ENCODE measurements at places on chromosomes 5 and 9.

DNA sequence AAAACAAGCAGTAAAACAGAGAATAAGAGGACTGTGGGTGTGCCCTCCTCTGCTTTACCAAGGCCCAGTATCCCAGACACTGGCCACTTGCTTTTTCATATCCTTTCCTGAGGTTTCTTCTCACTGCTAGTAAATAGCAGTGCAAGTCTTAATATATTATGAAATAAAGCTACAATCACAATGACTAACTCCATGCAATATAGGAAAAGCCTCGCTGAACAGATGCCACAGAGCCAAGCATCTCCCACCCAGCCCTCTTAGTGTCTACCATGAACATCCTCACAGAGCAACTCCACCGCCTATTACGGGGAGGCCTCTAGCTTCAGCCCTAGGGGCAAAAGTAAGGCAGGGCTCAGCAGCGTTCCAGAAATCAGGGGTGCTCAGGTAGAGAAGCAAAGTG lies 130.7 kb upstream of the LHFPL2 start:
- no peak for DNase-seq

DNA sequence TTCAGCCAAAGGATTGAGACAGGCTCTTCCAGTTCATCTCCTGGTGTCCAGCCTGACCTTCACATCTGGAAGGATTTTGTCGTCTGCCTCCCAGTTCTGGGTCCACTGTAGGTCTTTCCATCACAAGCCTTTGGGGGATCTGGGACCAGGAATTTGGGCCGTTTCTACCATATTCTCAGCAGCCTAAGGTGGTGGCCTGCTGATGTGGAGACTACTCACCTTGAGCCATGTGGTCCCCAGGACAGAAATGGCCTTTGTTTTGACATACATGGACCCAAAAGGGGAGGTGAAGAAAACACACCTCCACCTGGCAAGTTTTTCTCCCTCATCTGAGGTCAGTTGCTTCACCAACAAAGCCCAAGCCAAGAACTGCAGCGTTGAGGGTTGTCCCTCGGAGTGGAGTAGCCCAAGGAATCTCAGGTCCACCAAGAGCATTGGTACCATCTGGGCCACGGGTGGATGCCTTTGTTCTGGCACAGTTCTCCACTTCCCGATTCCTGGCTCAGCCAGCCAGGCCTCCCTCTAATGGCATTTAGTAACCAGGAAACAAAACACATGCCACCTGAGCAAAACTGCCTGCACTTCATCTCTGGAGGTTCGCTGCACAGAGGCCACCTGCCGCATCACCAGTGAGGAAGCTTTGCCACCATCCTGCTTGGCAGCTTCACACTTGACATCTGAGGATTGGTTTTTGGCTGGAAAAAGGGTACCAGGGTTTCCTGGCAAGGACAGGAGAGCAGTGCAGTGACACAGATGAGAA lies 24.7 kb downstream of the AMBP start:
- no peak for DNase-seq

DNA sequence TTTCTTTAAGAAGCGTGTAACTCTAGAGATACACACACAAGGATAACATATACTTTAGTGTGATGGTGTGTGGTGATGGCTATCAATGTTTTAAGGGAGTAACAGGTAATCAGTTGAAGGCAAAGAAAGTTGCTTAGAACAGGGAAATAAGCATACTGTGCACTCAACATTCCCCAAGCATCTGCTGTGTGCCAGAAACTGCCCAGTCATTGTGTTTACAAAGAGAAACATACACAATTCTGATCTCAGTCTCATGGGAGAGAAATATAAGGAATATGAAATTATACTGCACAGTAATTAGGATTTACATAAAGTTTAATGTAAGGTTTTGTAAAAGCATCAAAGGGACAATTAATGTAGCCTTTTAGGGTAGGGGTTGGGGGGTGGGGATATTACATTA lies 224.1 kb upstream of the TYRP1 start:
- no peak for DNase-seq

GRCh38 chr9:88534456-88535225 lies at the start of gene NXNL2:
Gene NXNL2 (plus strand): TSS chr9:88535178. CDS start chr9:88535435, 257 bp downstream.
- DNase-seq: no peak

GRCh38 chr5:115774684-115775083 lies 41.8 kb downstream of the CDO1 start:
- DNase-seq: no peak

DNA sequence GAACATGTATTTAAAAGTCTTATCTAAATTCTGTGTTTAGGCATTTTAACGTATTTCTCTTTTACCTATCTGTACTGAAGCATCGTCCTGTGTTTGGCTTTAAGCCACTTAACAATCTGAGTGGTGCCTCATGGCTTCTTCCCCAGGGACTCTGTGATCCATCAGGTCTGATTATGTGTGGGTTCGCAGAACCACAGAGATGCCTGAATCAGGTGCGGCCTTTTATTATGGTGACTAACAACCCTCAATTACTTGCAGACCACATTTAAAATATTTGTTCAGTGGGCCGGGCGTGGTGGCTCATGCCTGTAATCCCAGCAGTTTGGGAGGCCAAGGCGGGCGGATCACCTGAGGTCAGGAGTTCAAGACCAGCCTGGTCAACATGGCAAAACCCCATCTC lies 39.6 kb upstream of the SAP30L start:
- DNase-seq: no peak

GRCh38 chr9:29751226-29751625 lies 2177.9 kb upstream of the C9orf72 start:
- DNase-seq: no peak

- no peak for DNase-seq
Measured at GRCh38 chr9:115891929-115892328, 261.7 kb upstream of the PAPPA start.

DNA sequence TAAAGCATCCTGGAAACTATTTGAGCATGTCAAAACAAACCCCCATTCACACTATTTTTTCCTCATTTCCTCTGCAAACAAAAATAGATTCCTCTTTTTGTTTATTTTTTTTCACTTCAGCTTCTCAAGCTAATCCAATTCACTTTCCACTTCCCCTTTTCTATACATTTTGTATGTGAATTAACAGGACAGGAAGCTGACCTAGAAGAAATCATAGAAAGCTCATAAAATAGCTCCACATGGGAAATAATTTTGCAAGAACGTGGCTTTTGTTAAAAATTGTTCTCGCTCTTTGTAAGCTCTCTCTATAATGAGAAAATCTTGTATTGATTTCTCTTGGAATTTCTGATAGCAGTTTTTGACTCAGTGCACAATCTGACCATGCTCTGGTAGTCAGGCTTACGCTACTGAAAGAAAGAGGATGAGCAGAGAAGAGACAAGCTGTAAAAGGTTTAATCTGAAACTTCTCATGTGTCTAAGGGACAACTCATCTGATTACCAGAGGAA lies 215.8 kb downstream of the ADAMTS12 start:
- DNase-seq: no peak

GRCh38 chr5:66223637-66224036 lies 79.5 kb downstream of the SREK1 start:
- DNase-seq: no peak

DNA sequence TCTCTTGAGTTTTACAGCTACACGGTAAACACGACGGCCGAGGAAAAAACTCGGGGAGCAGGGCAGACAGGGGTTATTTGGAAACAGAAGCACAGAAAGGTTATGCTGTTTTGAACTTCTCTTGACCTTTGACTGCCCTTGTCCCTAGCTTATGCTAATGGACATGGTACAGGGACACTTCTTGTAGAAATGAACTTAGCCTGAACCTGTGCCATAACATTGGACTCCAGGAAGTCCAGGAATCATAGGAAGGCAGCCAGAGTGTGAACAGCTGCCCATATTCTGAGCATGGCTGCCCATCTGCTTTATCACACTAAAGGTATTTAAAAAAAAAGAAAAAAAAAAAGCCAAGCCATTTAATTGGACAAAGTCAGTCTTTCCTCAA lies 46.1 kb downstream of the NR6A1 start:
- DNase-seq: no peak

DNA sequence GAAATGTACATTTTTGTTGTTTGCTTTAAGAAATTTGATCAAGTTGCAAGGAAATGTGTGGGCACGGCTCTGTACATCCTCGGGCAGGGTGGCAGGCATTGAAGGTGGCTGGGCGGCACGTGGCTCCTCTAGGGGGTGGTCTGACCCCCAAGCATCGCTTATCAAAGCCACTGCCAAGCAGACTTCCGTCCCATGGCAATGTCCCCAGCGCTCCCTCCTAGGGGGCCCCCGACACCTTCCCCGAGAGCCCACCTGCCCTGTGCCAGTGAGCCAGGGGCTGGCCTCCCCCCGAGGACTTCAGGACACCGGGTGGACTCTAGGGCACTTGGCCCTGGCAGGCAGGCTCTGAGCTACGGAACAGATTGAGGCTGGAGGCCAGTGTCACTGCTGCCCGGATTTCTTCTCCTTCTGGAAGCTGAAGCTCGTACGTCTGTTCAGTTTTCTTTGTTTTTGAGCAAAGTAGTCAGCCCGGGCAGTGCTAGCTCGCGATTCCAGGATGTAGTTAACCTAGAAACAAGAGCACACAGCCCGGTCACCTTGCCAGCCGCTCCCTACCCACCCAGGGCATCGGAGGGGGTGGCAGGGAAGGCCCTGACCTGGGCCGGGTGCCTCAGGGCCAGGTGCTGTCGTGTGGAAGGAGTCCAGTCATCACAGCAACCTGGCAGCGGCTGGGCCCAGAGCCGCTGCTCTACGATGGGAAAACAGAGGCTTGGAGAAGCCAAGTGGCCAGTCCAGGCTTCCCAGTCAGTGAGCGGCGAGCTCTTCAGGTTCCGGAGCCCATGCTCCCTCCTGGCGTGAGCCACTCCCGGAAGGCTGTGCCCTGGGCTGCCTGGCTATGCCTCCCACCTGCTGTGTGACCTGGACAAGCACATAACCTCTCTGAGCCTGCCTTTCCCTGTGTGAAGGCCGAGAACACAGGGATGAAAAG lies 177.1 kb downstream of the GAPVD1 start:
- no peak for DNase-seq

DNA sequence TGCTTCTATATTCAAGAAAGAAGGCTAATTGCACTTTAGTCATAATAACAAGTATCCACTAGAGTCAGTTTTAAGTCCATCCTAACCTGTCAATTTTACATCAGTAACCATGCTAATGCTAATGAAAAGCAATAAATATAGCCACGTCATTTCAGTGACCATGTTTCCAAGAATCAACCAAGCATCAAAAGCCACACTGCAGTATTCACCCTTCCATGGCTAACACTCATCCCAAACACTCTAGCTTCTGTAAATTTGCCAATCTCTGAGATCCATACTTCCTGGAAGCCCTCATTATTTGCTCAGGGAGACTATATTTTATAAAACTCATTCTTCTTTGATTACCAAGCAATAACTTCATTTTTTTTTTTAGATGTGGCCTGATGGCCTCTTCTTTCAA lies 712.0 kb downstream of the CETN3 start:
- peak; percentile 45 for DNase-seq

DNA sequence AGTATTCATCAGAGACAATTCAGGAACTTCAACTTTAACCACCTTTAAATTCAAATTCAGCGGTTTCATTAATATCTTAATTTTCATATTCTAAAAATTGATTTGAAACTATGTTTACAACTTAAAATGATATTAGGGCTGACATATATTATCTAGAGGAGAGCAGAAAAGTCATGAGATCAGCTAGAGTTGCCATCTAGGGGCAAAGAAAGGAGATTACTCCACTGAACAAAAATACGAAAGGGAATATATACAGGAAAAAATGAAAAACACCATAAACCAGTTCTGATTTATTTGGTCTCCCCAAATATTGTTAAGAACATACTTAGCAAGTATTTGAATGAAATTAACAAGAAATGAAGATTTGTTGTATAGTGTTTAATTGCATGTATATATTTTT lies 946.3 kb downstream of the DTWD2 start:
- peak; percentile 7 for DNase-seq

- DNase-seq: no peak
Measured at GRCh38 chr5:69531406-69531801, 28.6 kb upstream of the GTF2H2C start.

DNA sequence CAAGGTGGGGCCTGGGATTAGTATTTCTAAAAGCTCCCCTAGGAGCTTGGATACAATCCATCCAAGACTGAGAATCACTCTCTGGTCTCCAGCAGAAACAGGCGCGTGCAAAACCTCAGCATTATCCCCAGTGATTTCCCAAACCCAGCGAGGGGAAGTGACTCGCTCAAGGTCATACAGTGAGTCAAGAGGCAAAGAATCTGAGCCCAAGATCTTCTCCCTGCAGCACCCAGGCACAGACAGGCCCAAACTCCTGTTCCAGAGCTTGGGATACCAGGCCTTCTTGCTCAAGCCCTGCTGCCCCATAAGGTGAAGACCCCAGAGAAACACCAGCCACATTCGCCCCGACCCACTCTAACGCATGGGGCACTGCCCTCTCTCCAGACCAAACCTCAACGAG lies 33.2 kb downstream of the SHB start:
- DNase-seq: no peak

DNA sequence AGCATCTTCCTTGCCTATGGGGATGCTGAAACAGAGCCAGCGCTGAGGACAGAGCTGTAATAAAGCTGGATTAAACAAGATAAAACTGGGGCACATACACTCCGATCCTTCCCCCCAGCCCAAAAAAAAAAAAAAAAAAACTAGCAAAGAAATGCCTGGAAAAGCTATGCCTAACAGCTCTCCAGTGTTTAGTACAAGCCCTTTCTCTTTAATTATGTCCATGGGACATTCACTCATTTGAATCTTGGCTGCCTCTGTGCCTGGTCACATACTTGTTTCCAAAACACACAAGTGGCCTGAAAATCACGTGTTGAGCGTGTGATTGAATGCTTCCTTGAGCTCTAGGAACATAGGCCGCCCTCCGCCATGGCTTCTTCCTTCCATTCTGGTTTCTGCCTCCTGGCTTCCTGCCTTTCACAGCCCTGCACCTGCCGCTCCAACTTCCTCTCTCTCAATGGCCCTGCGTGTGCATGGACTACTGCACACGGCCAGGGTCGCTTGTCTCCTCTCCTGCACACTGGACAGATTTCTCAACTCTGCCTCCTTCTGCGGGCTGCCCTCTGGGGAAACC lies 111.0 kb upstream of the RETREG1 start:
- peak; percentile 90 for DNase-seq

DNA sequence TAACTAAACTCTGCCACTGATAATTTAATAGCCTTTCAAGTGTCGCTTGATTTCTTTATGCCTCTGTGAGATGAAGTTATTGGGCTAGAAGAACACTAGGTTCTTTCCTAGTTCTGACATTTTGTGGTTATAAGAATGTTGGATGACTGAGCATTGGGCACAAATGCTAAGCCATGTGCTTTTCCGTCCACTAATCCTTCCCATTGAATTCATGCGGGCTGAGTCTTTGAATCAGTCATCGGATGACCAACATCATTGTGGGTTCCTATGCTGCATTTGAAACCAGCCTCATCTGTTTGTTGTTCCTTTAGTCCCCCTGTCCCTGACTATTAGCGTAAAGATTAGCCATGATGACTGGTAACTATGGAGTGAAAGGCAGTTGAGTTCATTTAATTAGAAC lies 58.5 kb downstream of the ALDH1A1 start:
- DNase-seq: no peak

GRCh38 chr5:143025971-143026370 lies 255.8 kb downstream of the ARHGAP26 start:
- no peak for DNase-seq

GRCh38 chr5:40575411-40575810 lies 104.3 kb upstream of the PTGER4 start:
- no peak for DNase-seq

All from NCI-H1092 treated with DMSO at 0.1 percent for 48 hours (cell line).